SK-N-SH (cell line): ENCODE measurements at places on chromosomes 1 and 21. TPM values are rescaled to one million over a fixed set of nuclear protein-coding genes. Genes with fewer than 3 reads are reported as not detected.

GRCh38 chr1:182564406-182565004 lies 24.6 kb downstream of the RNASEL start:
- no peak for DNase-seq

The KCNJ10 gene
- polyA plus RNA-seq = 0.03 TPM in 1 of 2 replicates, not detected in the other

- no peak for DNase-seq
Measured at GRCh38 chr1:55378582-55378981, 163.4 kb upstream of the USP24 start.

GRCh38 chr1:6962996-6963911 lies 178.0 kb downstream of the CAMTA1 start:
- peak; percentile 69 for DNase-seq

- DNase-seq = no peak
Measured at GRCh38 chr1:98315309-98315708, 346.2 kb upstream of the SNX7 start.

DNA sequence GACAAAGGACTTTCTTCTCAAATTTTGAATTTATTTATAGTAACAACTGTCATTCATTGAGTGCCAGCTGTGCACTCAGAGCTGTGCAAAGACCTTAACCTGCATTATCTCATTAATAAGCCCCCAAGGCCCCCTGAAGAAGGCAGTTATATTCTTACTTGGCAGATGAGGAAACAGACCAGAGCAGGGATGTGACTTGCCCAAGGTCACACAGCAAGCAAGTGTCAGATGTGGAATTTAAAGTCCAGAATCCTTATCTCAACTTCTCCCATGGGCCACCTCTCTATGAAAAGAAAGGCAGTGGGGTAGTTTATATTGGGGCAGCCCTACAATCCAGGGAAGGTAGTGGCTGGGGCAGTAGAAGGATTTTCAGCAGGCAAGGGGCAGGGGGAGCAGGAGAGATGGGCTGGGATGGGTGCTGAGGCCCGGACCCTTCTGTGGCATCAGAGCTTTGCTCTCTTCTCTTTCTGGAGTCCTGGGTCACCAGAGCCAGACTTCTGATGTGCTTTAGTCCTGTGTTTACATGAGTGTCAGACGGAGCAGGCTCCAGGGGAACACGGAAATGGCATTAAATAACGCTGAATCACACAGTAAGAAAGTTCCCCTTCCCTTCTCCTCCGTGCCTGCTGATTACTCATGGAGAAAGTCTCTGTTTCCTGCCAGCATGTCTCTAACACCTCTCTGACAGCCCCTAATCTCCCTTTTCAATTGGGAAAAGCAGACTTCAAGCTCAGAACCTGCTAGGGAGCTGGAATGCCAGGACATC lies 39.5 kb downstream of the EPHB2 start:
- DNase-seq = no peak

DNA sequence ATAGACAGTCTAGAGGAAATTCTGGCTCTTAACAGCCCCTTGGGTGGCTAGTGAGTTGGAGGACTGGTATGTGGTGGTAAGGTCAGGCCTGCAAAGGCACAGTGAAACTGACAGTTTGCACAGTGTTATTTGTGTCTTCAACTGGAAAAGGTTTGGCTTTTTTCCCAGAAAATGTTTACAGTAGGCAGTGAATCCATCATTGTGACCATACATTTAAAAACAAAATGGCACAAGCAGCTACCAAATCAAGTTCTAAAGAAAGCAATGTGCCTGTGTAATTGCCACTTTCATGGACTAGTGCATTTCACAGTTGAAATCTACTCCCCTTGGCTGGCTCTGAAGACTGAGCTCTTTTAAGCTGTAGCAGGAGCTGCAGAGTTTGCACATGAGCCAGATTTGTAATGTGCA lies 24.8 kb downstream of the ATPAF1 start:
- DNase-seq = no peak

DNA sequence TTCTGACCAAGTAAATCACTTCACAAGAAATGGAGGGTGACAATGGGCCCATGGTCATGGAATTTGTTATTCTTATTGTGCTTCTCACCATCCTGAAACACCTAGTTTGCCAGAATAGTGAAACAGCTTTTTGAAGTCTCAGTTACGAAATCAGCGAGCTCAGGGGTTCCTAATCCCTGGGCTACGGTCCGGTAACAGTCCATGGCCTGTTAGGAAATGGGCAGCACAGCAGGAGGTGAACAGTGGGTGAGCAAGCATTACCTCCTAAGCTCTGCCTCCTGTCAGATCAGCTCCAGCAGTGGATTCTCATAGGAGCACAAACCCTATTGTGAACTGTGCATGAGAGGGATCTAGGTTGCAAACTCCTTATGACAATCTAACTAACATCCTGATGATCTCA lies 1356.3 kb downstream of the KCNT2 start:
- DNase-seq = no peak

DNA sequence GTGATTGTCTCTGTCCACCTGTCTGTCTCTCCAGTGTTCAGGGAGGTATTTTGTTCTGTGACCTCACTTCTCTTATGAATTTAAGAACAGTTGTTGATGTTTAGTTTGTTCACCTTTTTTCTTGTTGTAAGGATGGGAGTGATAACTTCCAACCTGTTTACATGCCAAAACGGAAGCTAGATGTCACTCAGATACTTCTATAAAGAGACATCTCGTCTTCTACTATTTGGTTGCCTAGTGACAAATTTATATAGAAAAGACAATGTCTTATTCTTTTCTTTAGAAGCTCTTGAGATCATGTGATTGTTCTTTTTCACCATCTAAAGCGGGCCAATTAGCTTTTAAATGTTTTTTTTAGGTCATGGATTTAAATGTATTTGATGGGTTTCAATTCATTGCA lies 33.8 kb downstream of the PRSS38 start:
- DNase-seq = no peak

DNA sequence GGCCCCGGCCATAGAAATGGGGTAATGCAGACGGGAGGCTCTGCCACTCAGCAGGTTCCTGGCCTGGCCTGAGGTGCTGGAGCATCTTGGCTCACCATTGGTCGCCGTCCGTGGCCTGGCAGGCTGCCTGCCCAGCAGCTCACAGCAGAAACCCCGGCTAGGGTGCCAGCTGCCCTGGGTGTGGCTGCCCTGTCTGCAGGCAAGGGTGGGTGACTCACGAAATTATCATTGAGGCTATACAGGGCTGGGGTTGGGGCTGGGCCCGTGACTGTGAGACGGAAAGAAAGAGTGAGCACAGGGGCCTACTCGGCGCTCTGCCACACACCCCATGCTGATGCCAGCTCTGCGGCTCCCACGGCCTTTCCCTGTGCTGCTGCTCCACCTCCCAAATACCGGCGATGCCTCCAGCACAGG lies 8.0 kb upstream of the PKP1 start:
- DNase-seq = no peak

The CLDN14 gene
- polyA plus RNA-seq = not detected in 2 replicates

DNA sequence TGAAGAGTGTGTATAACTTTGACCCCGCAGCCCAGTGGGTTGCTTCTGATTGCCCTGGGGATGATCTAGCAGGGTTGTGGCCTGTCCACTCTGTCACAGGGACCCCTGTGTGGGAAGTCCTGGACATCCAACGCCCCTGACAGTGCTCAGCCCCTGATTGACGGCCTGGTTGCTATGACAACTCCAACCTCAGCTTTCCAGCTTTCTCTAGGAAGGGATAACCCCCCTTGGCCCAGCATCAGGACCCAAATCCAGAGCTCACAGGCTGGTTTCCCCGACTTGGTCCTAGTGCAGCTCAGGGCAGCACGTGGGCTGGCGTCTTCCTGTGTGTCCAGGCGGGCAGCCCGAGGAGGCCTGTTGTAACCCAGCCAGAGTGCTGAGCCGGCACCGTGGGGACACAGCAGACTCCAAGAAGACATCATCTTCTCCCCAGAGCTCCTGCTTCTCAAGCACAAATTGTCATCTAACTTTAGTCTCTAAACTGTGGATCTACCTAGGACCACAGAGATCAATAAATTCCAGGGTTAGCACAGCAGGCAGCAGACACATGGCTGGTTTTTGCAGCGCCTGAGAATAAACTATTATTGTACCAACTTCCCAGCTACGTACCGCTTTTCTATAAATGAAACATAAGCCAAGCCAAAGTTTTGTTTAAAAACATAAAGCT lies 18.9 kb upstream of the PDXK start:
- no peak for DNase-seq

DNA sequence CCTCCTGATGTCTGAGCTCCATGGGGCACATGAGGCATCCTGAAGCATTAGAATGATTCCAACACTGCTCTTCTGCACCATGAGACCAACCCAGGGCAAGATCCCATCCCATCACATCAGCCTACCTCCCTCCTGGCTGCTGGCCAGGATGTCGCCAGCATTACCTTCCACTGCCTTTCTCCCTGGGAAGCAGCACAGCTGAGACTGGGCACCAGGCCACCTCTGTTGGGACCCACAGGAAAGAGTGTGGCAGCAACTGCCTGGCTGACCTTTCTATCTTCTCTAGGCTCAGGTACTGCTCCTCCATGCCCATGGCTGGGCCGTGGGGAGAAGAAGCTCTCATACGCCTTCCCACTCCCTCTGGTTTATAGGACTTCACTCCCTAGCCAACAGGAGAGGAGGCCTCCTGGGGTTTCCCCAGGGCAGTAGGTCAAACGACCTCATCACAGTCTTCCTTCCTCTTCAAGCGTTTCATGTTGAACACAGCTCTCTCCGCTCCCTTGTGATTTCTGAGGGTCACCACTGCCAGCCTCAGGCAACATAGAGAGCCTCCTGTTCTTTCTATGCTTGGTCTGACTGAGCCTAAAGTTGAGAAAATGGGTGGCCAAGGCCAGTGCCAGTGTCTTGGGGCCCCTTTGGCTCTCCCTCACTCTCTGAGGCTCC lies 11.1 kb upstream of the RASSF5 start:
- no peak for DNase-seq

DNA sequence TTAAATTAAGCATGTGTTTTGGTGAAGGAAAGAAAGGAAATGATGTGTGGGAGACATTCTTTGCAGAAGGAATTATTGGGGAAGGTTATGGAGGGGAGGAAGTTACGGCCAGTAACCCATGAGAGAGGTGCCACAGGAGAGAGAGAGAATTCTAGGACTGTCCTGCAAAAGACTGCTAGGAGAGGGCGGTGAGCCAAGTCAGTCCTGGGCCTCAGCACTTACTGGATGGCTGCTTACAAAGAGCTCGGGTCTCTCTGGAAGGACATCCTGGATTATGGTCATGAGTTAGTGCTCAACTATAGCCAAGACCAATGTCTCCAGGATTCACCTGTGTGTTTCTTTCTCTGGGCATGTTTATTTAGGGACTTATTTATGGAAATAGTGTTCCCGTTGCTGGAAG lies 74.4 kb upstream of the HSD17B7 start:
- DNase-seq = no peak

DNA sequence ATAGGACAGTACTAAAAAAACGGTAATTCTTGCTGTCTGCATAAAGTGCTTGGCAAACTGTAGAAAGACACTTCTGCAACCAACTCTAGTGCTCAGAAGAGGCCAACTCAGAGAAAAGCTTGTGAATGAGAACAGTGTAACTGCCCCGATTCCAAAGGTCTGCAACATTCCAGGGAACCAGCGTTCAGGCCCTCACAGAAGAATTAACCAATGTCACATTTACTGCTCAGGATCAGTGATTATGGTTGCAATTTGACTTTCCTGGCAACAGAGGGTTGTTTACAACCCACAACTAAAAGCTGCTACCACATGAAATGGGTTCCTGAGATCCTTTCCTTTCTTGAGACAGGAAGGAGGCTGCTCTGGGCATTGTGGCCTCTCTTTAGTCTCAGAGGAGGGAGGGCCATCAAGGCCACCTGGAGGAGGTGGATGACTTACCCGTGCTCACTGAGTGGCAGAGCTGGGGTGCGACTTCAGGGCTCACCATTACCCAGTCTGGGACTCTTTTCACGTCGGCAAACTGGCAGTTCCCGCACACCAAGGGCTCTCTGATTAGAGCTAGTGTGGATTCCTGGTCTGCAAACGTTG lies 15.3 kb downstream of the SRSF4 start:
- no peak for DNase-seq

The L1TD1 gene
- not detected in 2 replicates for polyA plus RNA-seq

DNA sequence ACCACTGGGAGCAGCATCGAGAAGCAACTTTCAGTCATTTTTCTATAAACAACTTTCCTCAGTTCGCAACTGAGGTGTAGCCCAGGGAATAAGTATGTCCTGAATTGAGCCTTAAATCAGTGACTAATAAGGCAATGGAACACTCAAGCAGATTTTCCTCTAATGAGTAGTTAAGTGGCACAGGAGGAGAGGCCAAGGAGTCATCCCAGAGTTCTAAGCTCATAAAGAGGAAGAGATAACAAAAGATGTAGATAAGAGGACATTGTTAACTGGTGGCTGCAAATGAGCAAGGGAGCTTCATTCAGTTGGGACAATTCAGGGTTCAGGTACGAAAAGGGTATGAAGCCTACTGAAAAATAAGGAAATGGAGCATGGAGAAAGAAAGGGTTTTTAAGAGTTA lies 64.5 kb downstream of the LRRC40 start:
- DNase-seq = no peak

The HPDL gene
- polyA plus RNA-seq = 0.19 and 0.25 TPM in 2 replicates

DNA sequence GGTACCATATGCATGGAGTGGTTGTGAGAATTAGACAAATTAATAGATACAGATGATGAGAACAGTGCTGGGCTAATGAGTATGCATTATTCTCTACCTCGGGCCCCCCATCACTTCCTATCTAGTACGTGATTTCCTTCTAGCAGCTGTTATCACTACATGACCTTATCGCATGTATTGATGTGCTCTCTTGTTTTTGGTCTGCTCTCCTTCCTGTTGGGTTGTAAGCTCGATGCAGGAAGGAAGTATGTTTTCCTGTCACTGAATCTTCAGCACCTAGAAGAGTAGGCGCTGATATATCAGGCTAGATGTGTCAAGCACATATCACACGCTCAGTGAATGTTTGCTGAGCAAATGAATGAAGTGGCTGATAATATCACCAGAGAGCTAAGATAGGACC lies 43.9 kb upstream of the IFNAR2 start:
- no peak for DNase-seq

The UTS2 gene
- 0.13 TPM in 1 of 2 replicates, not detected in the other for polyA plus RNA-seq

The CAPZA1 gene
- polyA plus RNA-seq = 50.8 and 71.8 TPM in 2 replicates

DNA sequence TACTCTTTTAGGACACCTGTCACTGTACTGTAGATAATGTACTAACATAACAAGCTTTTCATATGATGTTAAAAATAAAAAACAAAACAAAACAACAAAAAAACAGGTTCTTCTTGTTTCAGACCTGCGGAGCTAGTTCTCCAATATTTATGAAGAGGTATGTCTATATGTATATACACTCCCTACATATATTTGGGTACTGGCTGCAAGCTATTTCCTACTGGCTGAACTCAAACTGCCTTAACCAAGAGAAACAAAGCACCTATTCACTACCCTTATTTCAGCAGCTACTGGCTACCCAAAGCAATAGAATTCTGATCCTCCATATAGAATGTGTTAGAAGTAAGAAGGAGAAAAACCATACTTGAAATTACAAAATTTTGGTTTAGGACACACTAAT lies 73.5 kb downstream of the ABL2 start:
- no peak for DNase-seq

- no peak for DNase-seq
Measured at GRCh38 chr1:201884425-201884824, 4.3 kb upstream of the SHISA4 start.

DNA sequence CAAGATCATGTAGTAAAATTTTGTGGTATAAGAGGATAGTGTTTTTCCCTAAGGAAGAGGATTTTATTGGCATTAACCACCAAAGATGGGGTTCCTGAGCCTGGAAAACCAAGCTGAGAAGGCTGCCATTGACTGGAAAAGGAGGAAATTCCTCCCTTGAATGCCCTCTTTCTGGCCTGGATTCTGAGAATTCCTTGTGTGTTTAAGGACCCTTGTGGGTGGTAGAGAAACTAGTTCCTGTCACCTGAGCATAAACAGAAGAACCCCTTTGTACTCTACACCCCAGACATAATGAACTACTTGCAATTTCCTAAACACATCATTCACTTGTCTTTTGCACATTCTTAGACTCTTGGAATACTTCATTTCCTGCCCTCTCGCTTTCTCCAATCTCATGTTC lies 33.1 kb upstream of the CEP350 start:
- DNase-seq = no peak

The ACKR1 gene
- 0.02 TPM in 1 of 2 replicates, not detected in the other for polyA plus RNA-seq

The CD1C gene
- not detected in 2 replicates for polyA plus RNA-seq
